ENCODE measurements at places on chromosomes 16 and 17. TPM values are rescaled to one million over a fixed set of nuclear protein-coding genes. Genes with fewer than 3 reads are reported as not detected.
A peak's percentile ranks its signal among the peaks of the same experiment; 100 is the strongest.

DNA sequence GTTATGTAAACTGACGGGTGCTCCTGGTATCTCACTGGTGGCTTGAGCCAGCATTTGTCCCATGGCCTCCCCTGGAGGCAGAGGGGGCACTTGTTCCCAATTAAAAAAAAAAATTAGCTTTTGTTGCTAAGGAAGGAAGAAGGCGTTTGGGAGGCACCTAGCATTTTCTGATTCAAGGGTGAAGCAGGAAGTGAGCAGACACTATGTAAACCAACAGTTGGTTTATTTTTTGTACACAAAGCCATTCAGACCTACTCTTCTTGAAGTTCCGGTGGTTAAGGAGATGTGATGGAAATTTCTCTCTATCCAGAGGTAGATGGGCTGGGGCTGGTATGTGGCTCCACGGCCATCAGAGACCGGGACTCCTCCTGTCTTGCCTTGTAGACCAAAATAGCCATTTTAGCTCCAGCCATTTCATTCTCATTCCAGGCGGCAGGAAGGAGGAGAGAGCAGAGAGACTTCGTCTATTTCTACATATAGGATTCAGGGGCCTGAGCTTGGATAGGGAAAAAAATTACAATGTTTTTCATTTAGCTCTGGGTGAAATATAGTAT is 103.0 kb downstream of the SNX29 start:
- peaks cover 5% of the 10 kb centered on the region for H3K4me1 ChIP-seq
- H3K27ac ChIP-seq, result no peak overlapping the region
- H3K4me3 ChIP-seq, result no peak overlapping the region
- DNase-seq, result no peak
- no peaks in the 10 kb centered on the region for H3K27me3 ChIP-seq

DNA sequence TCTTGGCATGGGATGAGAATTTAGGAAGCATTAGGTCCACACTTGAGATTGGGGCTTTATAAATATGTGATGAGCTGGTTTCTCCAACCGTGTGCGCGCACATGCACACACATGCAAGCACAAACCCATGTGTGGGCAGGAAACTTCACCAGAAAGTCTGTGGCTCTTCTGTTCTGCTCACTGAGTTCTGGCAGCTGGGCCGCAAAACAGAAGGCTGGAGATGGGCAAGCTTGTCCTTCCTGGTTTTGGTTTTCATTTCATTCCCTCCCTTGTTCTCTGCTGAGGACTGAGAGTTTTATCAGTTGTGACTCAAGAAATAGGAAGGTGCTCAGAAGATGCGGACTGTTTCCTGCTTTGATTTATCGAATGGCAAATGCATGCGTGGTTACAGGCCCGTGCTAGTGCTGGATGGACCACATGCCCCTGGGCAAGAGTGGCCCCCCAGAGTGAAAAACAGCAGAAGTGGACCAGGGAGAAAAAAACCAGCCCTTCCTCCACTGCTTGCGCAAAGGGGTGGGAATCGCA is 14.1 kb downstream of the MAP3K14 start:
- no peak overlapping the region for H3K4me3 ChIP-seq
- peaks cover 97% of the 10 kb centered on the region for H3K4me1 ChIP-seq
- no peaks in the 10 kb centered on the region for H3K36me3 ChIP-seq
- peak overlapping the region; percentile 72 for H3K27ac ChIP-seq
- no peak for DNase-seq
- H3K27me3 ChIP-seq, result no peaks in the 10 kb centered on the region

DNA sequence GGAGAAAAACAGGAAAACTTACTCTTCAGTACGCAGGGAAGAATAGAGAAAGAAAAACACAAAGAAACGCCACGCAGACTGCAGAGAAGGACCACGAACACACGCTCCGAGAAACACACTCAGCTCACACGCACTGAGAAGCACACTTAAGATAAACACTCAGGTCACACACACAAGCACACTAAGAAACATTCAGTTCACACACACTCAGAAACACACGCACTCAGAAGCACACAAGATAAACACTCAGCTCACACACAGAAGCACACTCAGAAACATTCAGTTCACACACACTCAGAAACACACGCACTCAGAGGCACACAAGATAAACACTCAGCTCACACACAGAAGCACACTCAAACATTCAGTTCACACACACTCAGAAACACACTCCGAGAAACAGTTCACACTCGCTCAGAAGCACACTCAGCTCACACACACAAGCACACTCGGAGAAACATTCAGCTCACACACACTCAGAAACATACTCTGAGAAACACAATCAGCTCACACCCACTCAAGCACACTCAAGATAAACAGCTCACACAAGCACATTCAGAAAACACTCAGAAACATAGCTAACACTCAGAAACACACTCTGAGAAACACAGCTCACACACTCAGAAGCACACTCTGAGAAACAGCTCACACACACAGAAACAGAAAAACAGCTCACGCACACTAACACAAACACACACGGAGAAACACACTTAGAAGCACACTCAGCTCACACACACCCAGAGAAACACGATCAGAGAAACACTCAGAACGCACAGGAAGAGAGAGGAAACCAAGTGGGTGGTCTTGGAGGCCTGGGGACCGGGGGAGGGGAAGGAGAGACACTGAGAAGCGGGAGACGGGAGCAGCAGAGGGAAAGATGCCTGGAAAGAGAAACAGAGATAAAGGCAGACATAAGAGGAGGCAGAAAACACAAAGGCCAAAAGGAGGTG is 908 bp downstream of the TMEM98 start:
- H3K4me3 ChIP-seq, result peak overlapping the region; percentile 75
- H3K27me3 ChIP-seq, result no peaks in the 10 kb centered on the region
- peaks cover 15% of the 10 kb centered on the region for H3K4me1 ChIP-seq
- DNase-seq, result no peak
- H3K27ac ChIP-seq, result peak overlapping the region; percentile 85

GGA2 gene
- total RNA-seq, result 21.0 TPM

GRCh38 chr16:27517664-27518063 is 32.0 kb downstream of the GTF3C1 start:
- peaks cover 30% of the 10 kb centered on the region for H3K4me1 ChIP-seq
- no peak overlapping the region for H3K27ac ChIP-seq
- peaks cover 40% of the 10 kb centered on the region for H3K36me3 ChIP-seq
- no peak for DNase-seq

- H3K4me1 ChIP-seq, result peaks cover 5% of the 10 kb centered on the region
- DNase-seq, result no peak
- H3K4me3 ChIP-seq, result no peak overlapping the region
- no peaks in the 10 kb centered on the region for H3K36me3 ChIP-seq
- H3K27me3 ChIP-seq, result no peaks in the 10 kb centered on the region
Observed at GRCh38 chr17:63932721-63933120, 590 bp upstream of the CD79B start.

GRCh38 chr17:72422204-72422504 is 301.3 kb downstream of the SOX9 start:
- no peaks in the 10 kb centered on the region for H3K27me3 ChIP-seq
- no peak overlapping the region for H3K27ac ChIP-seq

DNA sequence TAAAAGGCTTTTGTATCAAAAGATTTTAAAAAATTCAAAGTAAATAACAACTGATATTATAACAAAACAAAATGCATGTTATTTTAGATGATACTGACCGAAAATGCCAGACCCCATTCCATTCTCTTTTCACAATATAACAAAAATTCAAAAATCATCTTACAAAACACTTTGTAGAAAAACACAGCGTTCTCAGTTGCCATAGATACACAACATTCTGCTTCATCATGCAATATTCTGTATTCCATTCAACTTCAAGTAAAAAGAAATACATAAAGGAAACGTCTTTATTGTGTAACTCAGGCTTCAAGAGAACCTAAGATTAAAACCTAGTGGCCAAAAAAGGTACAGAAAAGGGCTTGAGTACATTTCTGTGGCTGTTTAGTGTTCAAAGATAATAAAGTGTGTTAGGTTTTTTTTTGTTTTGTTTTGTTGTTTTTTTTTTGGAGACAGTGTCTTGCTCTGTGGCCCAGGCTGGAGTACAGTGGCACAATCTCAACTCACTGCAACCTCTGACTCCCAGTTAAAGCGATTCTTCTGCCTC is 250.5 kb downstream of the CEP112 start:
- DNase-seq, result no peak
- H3K4me3 ChIP-seq, result no peak overlapping the region
- no peaks in the 10 kb centered on the region for H3K4me1 ChIP-seq
- H3K27ac ChIP-seq, result no peak overlapping the region
- no peaks in the 10 kb centered on the region for H3K27me3 ChIP-seq
- no peaks in the 10 kb centered on the region for H3K36me3 ChIP-seq

GINS2 gene
- 0.17 TPM for total RNA-seq

KRTAP16-1 gene
- not detected for total RNA-seq

GRCh38 chr16:53812914-53813313 is 109.0 kb downstream of the FTO start:
- H3K27me3 ChIP-seq, result no peaks in the 10 kb centered on the region
- H3K4me3 ChIP-seq, result no peak overlapping the region
- H3K27ac ChIP-seq, result no peak overlapping the region
- H3K36me3 ChIP-seq, result peaks cover 21% of the 10 kb centered on the region
- peaks cover 5% of the 10 kb centered on the region for H3K4me1 ChIP-seq

GRCh38 chr17:20066253-20066652 is 57.1 kb downstream of the SPECC1 start:
- no peak overlapping the region for H3K4me3 ChIP-seq
- no peaks in the 10 kb centered on the region for H3K36me3 ChIP-seq
- DNase-seq, result no peak
- peak overlapping the region; percentile 72 for H3K27ac ChIP-seq
- no peaks in the 10 kb centered on the region for H3K27me3 ChIP-seq
- peaks cover 44% of the 10 kb centered on the region for H3K4me1 ChIP-seq

- H3K4me1 ChIP-seq, result peaks cover 19% of the 10 kb centered on the region
- DNase-seq, result no peak
- peaks cover 23% of the 10 kb centered on the region for H3K36me3 ChIP-seq
- H3K27ac ChIP-seq, result no peak overlapping the region
- no peak overlapping the region for H3K4me3 ChIP-seq
Observed at GRCh38 chr17:37094391-37094790, 145.6 kb downstream of the AATF start.

DNA sequence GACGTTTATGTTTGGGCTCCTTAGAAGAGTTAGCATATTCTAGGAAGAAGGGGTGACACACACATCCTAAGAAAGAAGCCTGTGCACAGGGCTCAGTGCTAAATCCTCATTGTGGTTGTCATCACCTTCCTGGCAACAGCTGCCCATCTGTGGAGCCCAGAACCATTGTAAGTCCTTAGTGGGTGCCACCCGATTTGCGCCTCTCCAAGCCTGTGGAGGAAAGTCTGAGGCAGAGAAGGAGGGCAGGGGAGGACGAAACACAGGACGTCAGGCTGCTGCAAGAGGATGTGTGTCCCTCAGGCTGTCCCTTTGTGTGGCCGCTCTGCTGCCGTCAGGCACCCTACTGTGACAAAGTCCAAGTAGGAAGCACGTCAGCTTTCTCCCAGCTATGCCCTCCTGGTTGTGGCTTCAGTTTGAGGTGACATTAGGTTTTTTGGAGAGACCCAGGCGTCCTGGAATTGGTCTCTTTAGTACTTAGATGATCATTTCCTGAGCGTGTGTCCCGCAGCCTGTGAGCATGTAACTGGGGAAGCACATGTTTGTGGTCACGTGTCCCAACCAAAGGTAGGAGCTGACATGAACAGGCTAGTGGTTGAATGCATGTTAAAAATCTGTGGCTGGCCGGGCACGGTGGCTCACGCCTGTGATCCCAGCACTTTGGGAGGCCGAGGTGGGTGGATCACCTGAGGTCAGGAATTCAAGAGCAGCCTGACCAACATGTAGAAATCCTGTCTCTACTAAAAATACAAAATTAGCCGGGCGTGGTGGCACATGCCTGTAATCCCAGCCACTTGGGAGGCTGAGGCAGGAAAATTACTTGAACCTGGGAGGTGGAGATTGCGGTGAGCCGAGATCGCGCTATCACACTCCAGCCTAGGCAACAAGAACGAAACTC is 10.7 kb downstream of the CLUAP1 start:
- H3K27ac ChIP-seq, result no peak overlapping the region
- no peak for DNase-seq
- H3K4me1 ChIP-seq, result no peaks in the 10 kb centered on the region
- no peaks in the 10 kb centered on the region for H3K27me3 ChIP-seq
- H3K4me3 ChIP-seq, result no peak overlapping the region
